ENCODE measurements at places on chromosomes 1 and 21.

- DNase-seq, result no peak
Measured at GRCh38 chr1:84253036-84253435, 48.5 kb upstream of the SAMD13 start.

DNA sequence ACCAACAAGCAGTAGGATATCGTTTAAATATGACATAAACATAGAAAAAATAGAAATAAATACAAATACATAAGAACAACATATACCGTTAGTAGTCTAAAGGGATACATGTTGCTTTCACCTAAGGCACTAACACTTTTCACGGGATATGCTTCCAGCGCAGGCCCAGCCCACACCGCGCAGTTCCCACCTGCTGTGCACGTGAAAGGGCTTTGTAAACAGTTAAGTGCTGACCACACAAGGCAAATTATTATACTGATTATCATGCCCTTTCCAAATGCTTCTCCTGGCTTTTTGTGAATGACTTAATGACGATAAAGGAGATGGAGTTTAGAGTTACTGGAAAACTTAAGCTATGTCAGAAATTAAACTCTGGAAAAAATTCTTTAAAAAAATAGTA is 11.3 kb upstream of the IL22RA1 start:
- no peak for DNase-seq

- DNase-seq, result no peak
Measured at GRCh38 chr1:19670787-19671186, 6.1 kb downstream of the HTR6 start.

DNA sequence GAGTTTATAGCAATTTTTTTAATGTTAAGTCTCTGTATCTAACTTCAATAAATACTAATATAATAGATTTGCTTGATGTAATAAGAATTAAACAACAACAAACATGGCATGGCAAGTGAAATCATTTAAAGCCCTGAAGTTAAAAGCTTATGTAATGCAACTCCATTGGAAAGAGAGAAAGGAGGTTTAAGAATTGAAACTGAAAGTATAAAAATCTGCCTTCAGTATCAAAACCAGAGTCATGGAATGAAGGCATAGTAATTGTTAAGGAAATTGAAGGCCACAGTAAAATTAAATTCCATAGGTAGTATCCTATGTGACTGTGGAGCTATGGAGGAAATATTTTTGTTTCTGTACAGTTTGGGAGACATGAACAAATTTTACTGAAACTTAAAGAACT is 55.1 kb downstream of the PRDX6 start:
- DNase-seq, result no peak

- DNase-seq, result no peak
Measured at GRCh38 chr1:26583646-26584485, 54.3 kb downstream of the RPS6KA1 start.

DNA sequence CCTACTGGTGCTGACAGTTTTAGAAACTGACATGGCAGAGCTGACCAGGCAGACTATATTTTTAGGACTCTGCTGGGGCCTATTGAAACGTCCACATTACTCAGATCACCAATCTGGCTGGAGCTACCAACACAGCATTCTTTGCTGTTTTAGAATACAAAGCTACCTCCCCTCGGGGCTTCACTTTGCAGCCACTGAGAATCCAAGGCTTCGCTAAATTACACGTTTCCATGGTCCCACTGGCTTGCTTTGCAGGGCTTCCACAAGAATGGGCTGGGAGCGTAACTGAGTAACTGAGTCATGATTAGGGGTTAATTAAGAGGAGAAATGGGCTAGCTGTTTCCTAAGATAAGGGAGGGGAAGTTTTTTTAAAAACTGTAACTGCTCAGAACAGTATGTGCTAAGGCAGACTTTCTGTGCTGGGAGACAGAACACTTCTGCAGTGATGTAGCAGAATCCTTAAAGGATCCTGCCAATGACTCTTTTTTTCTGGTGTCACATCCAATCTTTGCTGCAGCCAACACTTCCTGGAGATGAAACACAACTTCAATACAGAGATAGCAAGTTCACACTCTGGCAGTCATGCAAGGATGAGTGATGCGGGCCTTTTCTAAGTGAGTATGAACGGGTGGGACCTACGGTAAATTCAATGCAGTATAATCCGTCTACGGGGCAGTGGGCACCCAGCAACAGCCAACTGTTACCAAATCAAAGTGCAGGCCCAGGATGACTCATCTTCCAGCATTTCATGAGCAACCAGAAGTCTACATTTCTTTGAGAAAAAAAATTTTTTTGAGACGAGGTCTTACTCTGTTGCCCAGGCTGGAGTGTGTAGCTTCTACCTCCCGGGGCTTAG is 21.5 kb downstream of the NDUFS5 start:
- no peak for DNase-seq

- peak; percentile 69 for DNase-seq
Measured at GRCh38 chr1:61043010-61043820, 39.1 kb upstream of the NFIA start.

DNA sequence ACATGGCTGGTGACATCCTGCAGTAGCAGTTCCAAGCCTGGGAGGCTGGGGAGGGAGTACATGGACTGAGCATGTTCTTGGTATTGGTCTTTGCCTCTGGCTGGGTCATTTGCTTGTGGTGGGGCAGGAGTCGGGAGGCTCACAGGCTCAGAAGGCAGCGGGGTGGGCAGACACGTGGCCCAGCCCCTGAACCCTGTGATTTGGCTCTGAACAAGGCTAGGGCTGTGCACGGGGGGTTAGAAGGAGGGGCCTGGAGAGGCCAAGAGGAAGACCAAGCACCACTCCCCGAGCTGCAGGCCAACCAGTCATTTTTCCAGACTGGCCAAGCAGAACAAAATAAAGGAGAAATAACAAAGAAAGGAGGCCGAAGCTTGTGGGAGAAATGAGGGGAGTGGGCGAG is 9.7 kb upstream of the PRELP start:
- DNase-seq, result no peak

- DNase-seq, result no peak
Measured at GRCh38 chr1:55320891-55321290, 105.7 kb upstream of the USP24 start.

DNA sequence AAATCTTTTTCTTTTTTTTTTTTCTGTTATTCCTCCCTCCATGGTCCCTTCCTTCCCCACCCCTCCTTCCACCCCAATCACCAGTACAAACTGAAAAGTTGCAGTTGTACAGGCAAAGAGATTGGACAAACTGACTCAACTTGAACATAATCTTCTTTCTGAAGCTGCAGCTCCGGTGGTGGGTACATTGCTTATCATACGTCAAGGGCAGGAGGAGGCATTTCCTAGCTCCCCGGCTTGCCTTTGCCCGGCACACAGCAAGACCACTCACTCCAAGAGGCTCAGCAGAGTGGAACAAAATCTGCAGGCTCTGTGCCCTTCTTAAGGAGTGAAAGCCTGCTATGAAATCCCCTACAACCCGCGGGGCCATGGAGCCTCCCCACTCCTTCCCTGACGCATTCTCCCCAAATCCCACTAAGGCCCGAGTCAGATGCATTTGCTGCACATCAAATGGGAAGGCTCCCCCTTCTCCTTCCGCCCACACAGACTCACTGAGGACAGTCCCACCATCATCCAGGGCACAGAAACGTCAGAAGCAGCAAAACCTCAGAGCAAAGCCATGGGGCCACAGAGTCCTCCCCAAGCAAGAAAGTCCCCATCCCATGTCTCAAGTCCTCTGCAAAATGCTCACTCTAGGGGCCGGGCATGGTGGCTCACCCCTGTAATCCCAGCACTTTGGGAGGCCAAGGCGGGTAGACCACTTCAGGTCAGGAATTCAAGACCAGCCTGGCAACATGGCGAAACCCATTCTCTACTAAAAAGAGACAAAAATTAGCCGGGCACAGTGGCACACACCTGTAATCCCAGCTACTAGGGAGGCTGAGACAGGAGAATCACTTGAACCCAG is 45.9 kb downstream of the SYF2 start:
- DNase-seq, result no peak

- DNase-seq, result no peak
Measured at GRCh38 chr1:152003846-152004442, 10.3 kb upstream of the S100A10 start.

GRCh38 chr1:62198781-62199125 is 4.1 kb downstream of the L1TD1 start:
- DNase-seq, result no peak

DNA sequence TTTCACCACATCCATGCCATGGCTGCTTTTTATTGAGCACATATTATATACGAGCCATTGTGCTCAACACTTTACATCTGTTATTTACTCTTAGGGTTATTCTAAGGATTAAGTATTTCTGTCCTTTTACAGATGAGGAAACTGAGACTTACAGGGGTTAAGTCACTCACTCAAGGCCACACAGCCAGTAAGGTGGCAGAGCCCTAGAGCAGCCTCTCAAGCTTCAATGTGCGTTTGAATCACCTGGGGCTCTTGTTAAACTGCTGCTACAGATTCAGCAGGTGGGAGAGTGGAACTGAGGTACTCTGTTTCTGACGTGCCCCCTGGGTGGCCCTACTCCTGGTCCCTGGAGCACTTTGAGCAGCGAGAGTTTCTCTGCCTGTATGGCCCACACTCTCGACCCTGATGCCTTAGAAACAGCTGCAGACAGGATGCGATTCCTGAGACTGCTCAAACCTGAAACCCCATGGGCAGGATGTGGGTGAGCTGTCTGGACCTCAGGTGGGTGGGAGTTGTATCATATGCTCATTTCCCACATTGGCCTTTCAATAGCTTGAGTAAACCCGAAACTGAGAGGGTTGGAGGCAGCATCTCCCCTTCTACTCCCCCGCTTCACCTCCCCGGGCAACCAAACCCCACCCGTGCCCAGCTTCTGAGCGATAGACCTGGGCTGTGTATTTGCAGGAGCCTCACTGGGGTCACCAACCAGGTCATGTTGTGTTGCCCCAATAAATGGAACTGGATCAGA is 59.3 kb downstream of the MAN1C1 start:
- DNase-seq, result peak; percentile 36

- DNase-seq, result no peak
Measured at GRCh38 chr1:6471086-6471969, 5.4 kb upstream of the TNFRSF25 start.

DNA sequence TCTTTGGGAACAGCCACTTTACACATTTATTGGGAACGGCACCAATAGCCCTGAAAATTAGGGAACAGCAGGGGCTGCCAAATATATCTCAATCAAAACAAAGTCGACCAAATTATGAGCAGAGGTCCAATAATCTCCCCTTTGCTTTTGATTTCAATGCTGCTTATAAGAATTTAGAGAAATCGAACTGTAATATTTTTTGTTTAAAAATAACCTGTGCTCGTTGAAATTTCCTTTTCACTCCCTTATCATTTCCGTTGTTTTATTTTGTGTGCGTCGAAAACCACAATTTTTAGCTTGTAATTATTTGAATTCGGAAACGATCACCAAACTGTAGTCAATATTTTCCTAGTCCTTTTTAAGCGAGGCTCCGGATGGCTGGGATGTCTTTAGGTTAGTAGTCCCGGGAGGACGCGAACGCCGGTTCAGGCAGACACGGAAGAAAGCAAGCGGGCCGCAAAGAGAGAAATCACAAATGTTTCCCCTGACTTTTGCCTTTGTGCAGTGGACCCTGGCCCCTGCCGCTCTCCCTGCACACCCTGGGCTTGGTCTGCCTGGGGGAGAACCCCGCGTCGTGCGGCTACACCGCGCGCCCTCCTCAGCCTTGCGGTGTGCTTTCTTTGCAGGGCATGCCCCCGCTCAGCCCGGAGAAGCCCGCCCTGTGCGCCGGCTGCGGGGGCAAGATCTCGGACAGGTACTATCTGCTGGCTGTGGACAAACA is 2.3 kb downstream of the LHX9 start:
- no peak for DNase-seq

DNA sequence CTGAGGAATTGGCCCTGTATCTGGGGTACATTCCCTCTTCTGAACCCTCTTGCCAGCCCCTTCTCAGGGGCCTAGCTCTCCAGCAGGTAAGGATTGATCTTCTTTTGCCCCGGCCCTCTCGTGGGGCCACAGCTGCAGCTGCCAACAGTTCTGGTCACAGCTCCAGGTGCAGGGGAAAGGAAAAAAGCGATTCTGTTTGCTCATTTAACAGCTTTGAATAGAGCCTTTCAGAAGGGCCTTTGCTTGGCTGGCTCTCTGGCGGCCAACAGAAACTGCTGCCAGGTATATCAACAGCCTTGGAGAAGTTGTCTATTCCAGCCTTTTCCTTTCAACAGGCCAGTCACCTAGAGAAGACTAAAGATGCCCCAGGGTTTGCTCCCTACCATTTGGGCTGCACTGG is 16.1 kb upstream of the FMOD start:
- no peak for DNase-seq

DNA sequence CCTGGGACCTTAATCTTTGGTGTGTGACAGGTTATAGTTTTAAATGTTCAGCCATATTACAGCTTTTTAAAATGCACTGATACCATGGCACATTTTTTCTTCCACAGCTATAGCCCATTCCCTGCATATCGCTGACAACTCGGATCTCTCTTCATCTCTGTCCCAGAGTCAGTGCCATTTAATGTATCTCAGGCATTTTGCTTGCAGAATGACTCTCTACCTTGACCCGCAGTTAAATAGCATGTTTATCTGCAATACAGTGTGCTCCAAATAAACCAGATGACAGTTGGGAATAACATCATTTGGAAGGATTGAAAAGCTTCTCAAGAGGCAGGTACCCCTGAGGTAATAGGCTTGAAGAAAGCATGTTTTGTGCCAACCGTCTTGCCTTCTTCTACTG is 99.8 kb upstream of the USH2A start:
- no peak for DNase-seq

DNA sequence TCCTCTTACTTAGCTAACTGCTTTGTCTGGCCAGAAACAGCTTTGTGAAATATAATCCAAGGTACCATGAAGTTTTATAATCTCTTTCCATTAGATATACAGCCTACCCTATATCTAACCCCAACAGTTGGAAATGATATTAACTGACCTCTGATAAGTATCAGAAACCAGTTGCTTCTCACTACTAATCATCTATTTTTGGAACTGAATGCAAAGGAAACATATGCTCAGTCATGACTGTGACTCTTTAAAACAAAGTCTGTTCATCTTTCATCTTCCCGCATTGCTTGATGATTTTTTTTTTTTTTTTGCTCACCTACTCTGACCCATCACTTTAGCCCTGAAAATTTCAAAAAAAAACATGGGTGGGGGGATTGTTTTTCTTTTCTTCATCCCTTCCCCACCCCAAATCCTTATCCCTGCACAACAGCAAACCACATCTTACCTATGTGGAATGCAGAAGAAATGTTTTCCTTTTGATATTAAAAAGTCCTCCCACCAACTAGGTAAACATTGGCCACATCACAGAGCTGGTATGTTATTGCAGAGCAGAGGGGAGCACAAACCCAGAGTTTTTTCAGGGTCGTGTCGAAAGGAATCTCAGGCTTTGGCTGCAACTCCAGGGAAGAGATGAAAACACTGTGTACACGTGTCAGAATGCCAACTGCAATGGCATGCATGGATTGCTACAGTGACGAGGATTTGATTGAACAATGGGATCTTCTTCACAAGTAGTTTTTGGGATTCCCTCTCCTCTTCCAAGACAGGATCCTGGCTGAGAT is 137.3 kb downstream of the SLC30A10 start:
- no peak for DNase-seq

- no peak for DNase-seq
Measured at GRCh38 chr1:219985169-219985568, 56.8 kb upstream of the SLC30A10 start.
